Kidney epithelial cell (primary cell): ENCODE measurements at places on chromosomes 4 and X. TPM values are rescaled to one million over a fixed set of nuclear protein-coding genes. Genes with fewer than 3 reads are reported as not detected.

The ADGRG4 gene
- total RNA-seq = not detected in 2 replicates

The KDR gene
- 1.3 and 1.6 TPM in 2 replicates for total RNA-seq

The TEX13D gene
- not detected in 2 replicates for total RNA-seq

The TENM3 gene
- total RNA-seq = 11.2 and 21.8 TPM in 2 replicates

The STAP1 gene
- not detected in 2 replicates for total RNA-seq

The ZNF630 gene
- total RNA-seq = 0.75 and 2.8 TPM in 2 replicates
